ENCODE measurements at places on chromosomes 11 and 22. TPM values are rescaled to one million over a fixed set of nuclear protein-coding genes. Genes with fewer than 3 reads are reported as not detected.
A peak's percentile ranks its signal among the peaks of the same experiment; 100 is the strongest.

RIBC2 gene
- total RNA-seq = not detected

- DNase-seq = no peak
Measured at GRCh38 chr11:34641456-34641855, 20.6 kb downstream of the EHF start.

ALX4 gene
- not detected for total RNA-seq

EFCAB6 gene
- total RNA-seq = 5.7 TPM

PTDSS2 gene
- 46.0 TPM for total RNA-seq

- peak; percentile 89 for DNase-seq
Measured at GRCh38 chr22:17786435-17787161, 12.3 kb upstream of the BID start.

- DNase-seq = peak; percentile 86
Measured at GRCh38 chr22:44142421-44143104, 38.2 kb upstream of the PARVG start.

- no peak for DNase-seq
Measured at GRCh38 chr22:27349456-27349855, 452.1 kb downstream of the MN1 start.

KRTAP5-6 gene
- not detected for total RNA-seq

OR5A1 gene
- not detected for total RNA-seq

NXPE1 gene
- total RNA-seq = not detected

- DNase-seq = peak; percentile 46
Measured at GRCh38 chr11:73275381-73275750, 3.2 kb downstream of the P2RY6 start.

PKNOX2 gene
- 2.0 TPM for total RNA-seq

DNA sequence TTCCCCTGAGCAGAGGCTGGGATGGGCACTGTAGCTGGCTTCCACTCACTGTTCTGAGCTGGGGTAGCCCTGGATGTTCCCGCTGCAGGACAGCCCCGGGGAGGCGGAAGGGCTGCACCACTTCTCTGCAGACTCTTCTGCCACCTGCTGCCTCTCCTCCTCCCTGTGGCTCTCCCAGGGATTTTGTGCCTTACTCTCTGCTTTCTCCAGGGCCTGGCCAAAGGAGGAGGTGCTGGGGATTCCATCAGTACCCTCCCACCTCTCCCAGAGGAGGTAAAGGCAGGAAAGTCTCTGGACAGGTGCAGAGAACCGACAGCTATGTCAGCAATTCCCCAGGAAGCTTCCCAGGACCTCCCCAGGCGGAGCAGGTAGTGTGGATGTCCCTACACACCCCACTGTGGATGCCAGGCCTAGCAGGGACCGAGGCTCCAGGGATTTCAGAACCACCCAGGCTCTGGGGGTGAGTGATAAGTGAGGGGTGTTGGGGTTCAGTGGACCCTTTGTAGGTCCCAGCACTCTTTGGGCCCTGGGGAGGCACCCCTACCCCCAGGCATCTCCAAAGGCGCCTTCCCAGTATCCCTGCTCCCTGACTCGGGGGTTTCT is 11.3 kb downstream of the DUSP8 start:
- no peak for DNase-seq

TRIM48 gene
- total RNA-seq = not detected

FOLR3 gene
- total RNA-seq = not detected

GRCh38 chr11:91794146-91794545 is 430.5 kb upstream of the FAT3 start:
- no peak for DNase-seq

- DNase-seq = no peak
Measured at GRCh38 chr22:35409783-35410662, 10.1 kb downstream of the MCM5 start.

DNA sequence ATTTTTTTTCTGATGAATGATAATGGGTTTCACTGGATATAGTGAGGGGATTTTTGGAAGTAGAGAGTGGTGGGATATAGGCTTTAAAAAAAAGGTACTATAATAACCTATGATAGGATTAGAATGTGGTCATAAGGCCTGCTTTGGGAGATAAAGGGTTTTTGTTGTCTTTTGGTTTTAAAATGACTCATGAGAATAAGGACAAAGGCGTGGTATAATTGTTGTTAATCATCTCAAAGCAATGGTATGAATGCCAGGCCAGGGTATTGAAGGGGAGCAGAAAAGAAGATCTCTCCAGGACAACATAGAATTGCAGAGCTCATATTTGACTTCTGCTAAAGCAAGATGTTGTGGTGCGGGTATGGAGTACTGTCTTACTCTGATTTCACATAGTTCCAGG is 579.4 kb downstream of the JRKL start:
- DNase-seq = no peak

- DNase-seq = no peak
Measured at GRCh38 chr11:16840951-16841350, 102.5 kb downstream of the C11orf58 start.

GRCh38 chr11:43376594-43376993 is 17.9 kb downstream of the TTC17 start:
- DNase-seq = no peak

GRCh38 chr11:112318184-112318591 is 57.5 kb upstream of the PLET1 start:
- no peak for DNase-seq

GRCh38 chr11:111452817-111453552 is 59.2 kb downstream of the BTG4 start:
- DNase-seq = no peak

DNA sequence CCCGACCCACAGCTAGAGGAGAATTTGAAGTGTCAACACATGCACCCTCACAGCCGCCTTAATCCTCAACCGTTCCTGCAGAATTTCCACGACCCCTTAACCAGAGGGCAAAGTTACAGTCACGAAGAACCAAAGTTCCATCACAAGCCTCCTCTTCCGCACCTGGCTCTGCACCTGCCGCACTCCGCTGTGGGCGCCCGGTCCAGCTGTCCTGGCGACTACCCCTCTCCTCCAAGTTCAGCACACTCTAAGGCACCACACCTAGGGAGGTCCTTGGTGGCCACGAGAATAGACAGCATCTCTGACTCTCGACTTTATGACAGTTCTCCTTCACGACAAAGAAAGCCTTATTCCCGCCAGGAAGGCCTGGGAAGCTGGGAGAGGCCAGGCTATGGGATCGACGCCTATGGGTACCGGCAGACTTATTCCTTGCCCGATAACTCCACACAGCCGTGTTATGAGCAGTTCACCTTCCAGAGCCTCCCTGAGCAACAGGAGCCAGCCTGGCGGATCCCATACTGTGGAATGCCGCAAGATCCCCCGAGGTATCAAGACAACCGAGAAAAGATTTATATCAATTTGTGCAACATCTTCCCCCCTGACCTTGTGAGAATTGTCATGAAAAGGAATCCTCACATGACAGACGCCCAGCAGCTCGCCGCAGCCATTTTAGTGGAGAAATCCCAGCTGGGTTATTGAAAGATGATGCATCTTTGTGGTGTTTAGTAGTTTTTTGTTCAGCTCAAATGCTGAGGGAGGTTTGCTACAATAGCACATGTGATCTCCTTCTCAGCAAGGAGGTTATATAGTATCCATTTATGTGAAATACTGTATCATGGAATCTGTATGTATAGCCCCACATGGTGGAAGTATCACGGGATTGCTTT is 72.1 kb downstream of the ZC3H12C start:
- no peak for DNase-seq

DNA sequence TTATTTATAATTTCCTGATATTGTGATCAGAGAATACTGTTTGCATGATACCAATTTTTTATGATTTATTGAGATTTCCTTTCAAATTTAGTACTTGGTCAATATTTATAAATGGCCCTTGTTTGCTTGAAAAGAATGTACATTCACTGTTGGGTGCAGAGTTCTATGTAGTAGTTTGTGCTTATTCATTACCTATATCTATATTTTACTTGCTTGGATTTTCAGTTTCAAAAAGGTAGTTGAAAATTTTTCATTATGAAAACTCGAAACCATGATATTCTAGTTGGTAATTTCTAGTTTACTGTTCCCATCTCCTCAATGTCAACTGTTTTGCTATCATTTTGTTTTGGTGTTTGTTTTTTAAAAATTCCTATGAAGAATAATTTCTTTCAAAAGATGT is 155.7 kb downstream of the AASDHPPT start:
- no peak for DNase-seq

GRCh38 chr22:35708917-35709316 is 8.8 kb upstream of the APOL5 start:
- no peak for DNase-seq

DNA sequence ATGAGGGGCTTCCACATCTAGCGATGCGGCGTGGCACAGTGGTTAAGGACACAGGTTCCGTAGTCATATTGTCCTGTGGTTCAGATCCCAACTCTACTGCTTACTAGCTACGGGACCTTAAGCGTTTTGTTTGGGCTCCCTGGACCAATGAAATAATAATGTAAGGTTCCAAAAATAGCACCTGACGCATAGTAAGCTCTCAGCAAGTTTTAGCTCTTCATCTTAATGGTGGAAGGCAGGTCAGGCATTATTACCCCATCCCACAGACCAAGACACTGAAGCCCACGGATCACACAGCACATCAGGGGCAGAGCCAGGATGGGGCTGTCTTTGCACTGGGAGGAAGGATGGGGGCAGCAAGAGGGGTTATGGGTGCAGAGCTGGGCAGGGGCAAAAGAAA is 13.0 kb downstream of the DNAJB13 start:
- DNase-seq = peak; percentile 10

DNA sequence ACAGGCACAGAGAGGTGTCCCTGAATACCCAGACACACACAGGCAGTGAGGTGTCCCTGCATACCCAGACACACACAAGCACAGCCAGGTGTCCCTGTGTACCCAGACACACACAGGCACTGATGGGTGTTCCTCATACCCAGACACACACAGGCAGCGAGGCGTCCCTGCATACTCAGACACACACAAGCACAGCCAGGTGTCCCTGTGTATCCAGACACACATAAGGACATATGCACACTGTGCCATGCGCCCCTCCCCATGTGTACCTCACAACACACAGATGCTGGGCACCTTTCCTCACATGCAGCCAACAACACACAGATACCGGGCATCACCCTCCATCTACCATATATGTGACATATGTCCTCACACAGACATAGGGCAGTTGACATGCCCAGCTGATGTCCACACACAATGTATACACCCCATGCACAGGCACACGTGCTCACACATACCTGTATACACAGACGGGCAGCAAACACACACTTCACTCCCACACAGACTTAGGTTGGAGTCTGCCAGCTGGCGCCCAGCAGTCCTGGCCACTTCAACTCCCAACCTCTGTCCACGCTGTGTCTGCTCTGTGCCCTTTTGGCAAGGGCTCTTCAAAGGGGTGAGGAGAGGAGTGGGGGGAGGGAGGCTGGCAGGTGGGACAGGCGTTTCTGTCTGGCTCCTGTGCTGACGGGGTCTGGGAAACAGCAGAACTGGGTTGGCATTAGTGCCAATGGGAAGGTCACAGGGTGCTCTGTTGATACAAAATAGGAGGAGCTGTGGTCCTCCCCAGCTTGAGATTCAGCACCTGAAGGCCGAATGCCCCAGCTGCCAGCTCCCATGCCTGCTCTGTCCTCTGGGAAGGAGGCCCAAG is 69.4 kb upstream of the ALX4 start:
- DNase-seq = no peak

DNA sequence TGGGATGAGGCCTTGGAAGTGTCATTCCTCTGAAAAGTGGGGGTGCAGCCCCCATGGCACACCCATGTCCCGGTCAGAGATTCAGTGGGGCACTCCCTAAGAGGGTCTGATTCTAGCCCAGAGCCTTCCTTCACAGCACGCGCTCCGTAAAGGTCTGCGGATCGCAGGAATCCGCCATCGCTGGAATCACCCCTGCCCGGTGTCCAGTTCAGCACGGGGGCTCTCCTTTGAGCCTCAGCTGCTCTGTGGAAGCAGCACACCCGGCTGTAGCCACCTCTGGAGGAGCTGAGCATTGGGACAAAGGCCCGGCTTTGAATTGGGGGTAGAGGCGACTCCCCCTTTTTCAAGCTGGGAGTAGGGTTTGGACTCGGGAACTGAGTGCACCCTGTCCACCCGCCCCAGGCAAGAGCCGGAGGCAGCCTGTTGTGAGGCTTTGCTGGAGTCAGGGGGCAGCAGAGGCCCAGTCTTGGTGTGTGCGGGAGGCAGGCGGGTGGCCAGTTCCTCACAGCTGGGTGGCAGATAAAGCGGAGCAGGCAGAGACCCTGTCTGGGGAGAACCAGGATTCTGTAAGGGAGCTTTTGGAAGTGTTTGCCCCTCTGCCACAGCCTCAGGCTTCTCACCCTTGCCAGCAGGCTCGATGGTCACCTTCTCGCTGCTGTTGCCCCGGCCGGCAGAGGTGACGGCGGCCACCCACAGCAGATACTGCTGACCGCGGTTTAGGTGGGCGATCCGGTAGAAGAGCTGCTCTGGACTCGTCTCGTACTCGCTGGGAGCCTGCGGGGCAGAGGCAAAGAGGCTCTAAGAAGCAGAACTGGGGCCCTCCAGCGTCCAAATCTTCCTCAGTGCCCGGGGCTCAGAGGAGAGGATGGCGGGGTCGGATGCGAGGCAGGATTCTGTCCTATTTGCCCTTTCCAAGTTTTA is 115.9 kb downstream of the CEP164 start:
- peak; percentile 69 for DNase-seq

SNX32 gene
- total RNA-seq = 0.27 TPM

- DNase-seq = no peak
Measured at GRCh38 chr11:69294571-69295078, 670 bp downstream of the MYEOV start.

SSTR3 gene
- not detected for total RNA-seq

GRCh38 chr11:69866648-69867047 is 47.4 kb upstream of the FGF3 start:
- no peak for DNase-seq

DNA sequence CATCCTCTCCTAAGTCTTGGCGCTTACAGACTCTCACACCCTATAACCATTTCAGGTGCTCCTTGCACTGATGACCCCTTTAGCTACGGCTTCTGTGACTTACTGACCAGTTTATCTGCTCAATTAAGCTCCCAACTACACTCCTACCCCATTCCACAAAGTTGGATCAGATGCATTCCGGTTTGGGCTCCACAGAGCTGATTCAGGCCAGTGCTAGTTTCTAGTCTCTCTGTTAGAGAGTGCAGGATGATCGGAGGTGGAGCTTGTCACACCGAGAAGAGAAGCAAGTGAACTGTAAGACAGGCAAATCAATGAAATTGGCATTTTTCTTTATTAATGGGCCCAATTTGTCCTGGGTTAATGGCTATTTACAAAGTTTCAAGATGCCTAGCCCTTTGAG is 436.8 kb upstream of the CADM1 start:
- DNase-seq = no peak

TPBGL gene
- 0.68 TPM for total RNA-seq

ART1 gene
- total RNA-seq = not detected

LIF gene
- total RNA-seq = 0.33 TPM

- DNase-seq = no peak
Measured at GRCh38 chr22:30191040-30191701, 55.4 kb downstream of the LIF start.
